ENCODE measurements at places on chromosomes 12 and 14.

GRCh38 chr12:58894040-58894439 is 26.3 kb downstream of the LRIG3 start:
- no peak for DNase-seq

DNA sequence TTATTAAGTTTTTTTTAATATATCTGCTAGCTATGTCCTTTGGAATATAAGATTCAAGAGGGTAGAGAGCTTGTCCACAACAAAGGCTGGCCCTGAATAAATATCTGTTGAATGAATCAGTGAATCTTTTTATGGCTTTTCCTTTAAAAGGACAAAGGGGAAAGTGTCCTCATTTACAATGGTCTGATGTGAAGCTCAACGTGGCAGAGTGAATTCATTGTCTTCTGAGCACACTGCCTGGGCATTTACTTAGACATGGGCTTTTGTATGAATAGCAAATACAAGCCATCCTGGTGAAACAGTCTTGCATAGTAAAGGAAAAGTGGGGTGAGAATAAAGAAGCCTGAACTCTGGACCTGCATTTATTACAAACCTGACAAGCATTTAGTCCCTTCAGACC is 201.2 kb downstream of the NELL2 start:
- no peak for DNase-seq

DNA sequence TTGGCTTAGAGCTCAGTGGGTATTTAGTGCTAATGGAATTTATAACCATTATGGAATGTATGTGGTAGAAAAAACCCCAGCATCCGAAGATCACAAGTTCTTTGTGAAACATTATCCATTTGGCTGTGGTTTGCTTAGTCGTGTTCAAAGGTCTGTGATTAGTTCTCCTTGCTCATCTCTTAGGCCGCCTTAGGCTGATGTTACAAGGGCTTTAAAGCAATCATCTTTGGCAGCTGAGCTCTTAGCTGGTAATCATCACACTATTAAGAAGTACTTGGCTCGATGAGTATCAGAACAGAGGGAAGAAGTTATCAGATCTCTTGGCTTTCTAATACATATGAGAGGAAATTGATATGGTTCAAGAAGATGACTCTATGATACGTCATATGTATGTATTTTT is 124.1 kb upstream of the E2F7 start:
- no peak for DNase-seq

DNA sequence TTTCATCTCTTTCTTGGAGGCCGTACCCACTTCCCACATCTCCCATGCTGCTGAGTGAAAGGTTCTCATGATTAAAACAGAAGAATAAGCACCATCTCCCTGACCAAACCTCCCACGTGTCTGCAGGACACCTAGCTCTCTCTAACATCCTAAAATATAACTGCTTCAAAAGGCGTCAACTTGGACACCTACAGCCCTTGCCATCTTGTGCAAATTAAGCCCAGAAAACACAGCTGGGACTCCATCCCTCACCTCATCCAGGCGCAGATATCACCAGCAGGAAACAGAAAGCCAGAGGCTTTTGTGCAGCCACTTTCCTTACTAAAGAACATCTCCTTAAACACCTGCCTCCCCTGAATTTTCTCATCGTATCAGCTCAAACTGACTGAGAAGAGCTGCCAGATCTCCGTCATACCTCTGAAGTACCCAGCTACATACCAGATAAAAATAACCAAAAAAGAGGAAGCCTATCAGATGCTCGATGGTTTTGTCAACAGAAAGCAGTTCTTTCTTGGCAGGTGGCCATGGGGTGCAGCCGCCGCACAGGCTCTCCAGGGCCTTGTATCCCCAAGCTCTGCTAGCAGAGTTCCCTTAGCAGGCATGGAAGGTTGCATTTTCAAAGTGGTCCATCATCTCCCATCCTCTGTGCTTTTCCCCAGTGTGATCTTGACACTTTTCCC is 28.8 kb downstream of the MAP3K9 start:
- peak; percentile 75 for DNase-seq

- no peak for DNase-seq
These were observed 55.3 kb downstream of the ISCA2 start for GRCh38 chr14:74548881-74549280.

- no peak for DNase-seq
These were observed 51.7 kb downstream of the LRRC74A start for GRCh38 chr14:76877871-76878270.

- no peak for DNase-seq
These were observed 51.0 kb upstream of the CRADD start for GRCh38 chr12:93626160-93626559.

Measured in NAMALWA (cell line).